ENCODE measurements at places on chromosomes 3 and 15. TPM values are rescaled to one million over a fixed set of nuclear protein-coding genes. Genes with fewer than 3 reads are reported as not detected.

Gene COMMD2
- total RNA-seq, result 24.6 TPM

Gene SEMA3F
- total RNA-seq, result 166 TPM

Gene SERINC4
- total RNA-seq, result 0.05 TPM

Gene TYRO3
- total RNA-seq, result 5.4 TPM

Gene GOLGA8Q
- total RNA-seq, result not detected

Gene TIMP4
- total RNA-seq, result 0.98 TPM

Gene WDR76
- total RNA-seq, result 18.5 TPM

Gene CLRN1
- not detected for total RNA-seq

Gene DZIP3
- total RNA-seq, result 4.4 TPM

Gene PLA2G4B
- 0.89 TPM for total RNA-seq

Gene CCR4
- total RNA-seq, result 2.3 TPM

Gene UROC1
- total RNA-seq, result not detected

Gene PP2D1
- not detected for total RNA-seq

Gene GATM
- 0.69 TPM for total RNA-seq

Gene COL6A6
- not detected for total RNA-seq

Gene ATP10A
- total RNA-seq, result not detected

Gene ACTC1
- total RNA-seq, result not detected

Gene GABRB3
- not detected for total RNA-seq

Gene RSRC1
- 25.9 TPM for total RNA-seq

Gene DOCK3
- 0.15 TPM for total RNA-seq

Gene TTLL13
- total RNA-seq, result 0.20 TPM

Gene IQCH
- 1.7 TPM for total RNA-seq

Gene CHST13
- not detected for total RNA-seq

Gene ZNF662
- 1.1 TPM for total RNA-seq

Gene IGSF11
- not detected for total RNA-seq

Gene TRPM1
- total RNA-seq, result 0.60 TPM

Gene ITIH4
- total RNA-seq, result 0.15 TPM

Gene STRA6
- 0.10 TPM for total RNA-seq

Gene ECE2
- total RNA-seq, result not detected

Gene HYAL1
- 9.8 TPM for total RNA-seq

Gene HRH1
- 11.2 TPM for total RNA-seq

Gene FAM3D
- total RNA-seq, result not detected
